A549 treated with RU486 at 1 μM for 4 hours (cell line): ENCODE measurements at places on chromosomes 7 and 10. TPM values are rescaled to one million over a fixed set of nuclear protein-coding genes. Genes with fewer than 3 reads are reported as not detected.

Gene DUSP5
- 81.4 to 140 TPM (median 122 TPM) in 5 replicates for total RNA-seq

Gene CLDN15
- 7.1 to 13.7 TPM (median 12.2 TPM) in 5 replicates for total RNA-seq

Gene CCDC3
- total RNA-seq: 0.94 to 1.1 TPM (median 0.99 TPM) in 5 replicates

Gene MYPN
- 2.3 to 3.3 TPM (median 2.5 TPM) in 5 replicates for total RNA-seq

Gene C10orf105
- not detected in 5 replicates for total RNA-seq
